ENCODE measurements at places on chromosomes 5 and 9.

GRCh38 chr5:32625106-32625505 is 39.7 kb downstream of the SUB1 start:
- DNase-seq, result no peak

DNA sequence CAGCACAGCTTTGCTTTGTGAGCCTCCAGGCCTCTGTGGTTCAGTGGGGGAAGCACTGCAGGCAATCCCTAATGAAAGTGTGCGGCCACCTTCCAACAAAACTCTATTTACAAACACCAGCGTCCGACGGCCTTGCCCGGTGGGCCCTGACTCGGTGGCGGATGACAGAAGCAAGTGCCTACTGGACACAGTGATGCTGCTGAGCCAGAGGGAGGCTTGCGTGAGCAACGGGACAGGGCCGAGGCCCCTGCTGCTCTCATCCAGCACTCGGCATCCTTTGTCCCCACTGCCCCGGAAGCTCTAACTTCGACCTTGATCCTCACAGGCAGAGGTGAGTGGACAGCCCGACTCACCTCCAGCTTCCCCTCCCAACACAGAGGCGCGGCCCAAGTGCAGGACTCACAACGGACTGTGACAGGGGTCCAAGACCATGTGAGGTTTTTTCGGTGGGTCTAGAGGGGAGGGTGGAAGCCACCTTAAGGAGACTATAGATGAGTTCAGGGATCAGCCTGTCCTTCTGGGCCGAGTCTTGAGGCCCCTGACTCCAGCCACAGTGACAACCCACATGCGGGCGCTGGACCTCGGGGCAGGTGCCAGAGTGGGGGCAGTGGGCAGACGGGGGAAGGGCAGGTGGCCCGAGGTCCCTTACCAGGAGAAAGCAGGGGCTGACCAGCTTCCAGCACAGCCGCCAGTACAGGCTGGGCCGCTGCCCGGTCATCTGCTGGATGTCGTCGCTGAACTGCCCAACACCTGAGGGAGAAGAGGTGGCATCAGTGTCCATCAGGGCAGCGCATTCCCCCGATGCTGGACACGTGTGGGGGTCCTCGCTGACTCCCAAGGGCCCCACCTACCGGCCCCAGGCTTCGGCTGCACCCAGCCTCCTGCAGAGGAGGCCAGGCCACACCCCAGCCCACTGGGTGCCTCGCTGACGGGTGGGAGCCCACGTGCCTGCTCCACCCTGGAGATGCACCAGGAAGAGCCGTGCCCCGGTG is 39.4 kb downstream of the SLC6A3 start:
- no peak for DNase-seq

GRCh38 chr5:36531401-36531800 is 75.0 kb upstream of the SLC1A3 start:
- no peak for DNase-seq

GRCh38 chr9:111876179-111876578 is 20.4 kb upstream of the UGCG start:
- no peak for DNase-seq

- no peak for DNase-seq
Observed at GRCh38 chr5:74616236-74617146, 24.0 kb downstream of the ENC1 start.

DNA sequence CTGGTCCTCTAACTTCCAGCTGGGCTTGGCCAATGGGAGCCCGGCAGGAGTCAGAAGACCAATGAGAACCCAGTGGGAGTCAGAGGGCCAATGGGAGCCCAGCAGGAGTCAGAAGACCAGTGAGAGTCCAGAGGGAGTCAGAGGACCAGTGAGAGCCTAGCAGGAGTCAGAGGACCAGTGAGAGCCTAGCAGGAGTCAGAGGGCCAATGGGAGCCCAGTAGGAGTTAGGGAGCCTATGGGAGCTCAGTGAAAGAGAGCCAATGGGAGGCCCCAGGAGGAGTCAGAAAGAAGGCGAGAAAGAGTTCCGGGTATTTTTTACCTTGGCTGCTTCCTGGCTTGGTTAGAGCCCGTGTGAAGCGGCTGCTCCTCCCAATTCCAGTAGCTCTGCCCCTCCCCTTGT is 191.0 kb downstream of the GABBR2 start:
- no peak for DNase-seq

- DNase-seq, result peak; percentile 80
Observed at GRCh38 chr5:150412319-150413175, at the start of gene CD74. CD74 (minus strand) TSS chr5:150412910; CDS start chr5:150412749, 161 bp downstream.

GRCh38 chr5:178770621-178771020 is 40.2 kb upstream of the ZNF354A start:
- no peak for DNase-seq

DNA sequence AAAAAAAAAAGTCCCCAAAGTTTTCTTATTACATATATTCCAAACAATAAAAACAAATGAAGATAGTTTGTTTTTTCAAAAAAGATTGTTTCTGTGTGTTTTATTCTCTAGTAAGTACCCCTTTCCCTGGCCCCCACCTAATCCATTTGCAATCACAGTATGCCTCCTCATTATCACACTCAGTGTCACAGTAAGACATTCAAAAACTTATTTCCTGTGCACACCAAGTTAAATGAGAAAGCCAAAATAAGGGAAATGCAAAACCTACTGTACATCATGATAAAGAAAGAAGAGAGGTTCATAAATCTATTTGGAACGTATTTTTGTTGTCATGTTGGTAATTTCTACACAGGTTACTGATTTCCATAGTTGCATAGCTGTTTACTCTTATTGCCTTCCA is 62.3 kb downstream of the ST8SIA4 start:
- DNase-seq, result no peak

DNA sequence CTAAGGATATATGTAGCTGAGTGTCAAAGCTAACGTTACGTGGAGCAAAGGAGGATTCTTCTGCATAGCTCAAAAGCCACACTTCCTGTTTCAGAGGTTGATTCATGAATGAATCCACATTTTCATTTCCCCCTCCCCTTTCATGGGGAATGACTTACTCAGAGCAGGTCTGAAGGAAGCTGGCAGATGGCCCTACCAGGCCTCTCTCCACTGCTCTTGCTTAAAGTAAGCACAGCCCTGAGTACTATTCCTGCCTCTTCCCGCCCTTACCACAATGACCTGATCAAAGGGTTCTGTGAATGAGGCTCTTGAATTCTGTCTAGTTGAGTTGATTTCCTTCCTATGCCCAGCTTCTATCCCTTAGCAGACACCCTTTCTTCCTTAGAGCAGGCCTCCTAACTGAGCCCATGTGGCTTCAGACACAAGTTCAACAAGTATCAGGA is 6.3 kb downstream of the IGIP start:
- no peak for DNase-seq

- no peak for DNase-seq
Observed at GRCh38 chr5:173590436-173591055, 25.9 kb downstream of the BOD1 start.

DNA sequence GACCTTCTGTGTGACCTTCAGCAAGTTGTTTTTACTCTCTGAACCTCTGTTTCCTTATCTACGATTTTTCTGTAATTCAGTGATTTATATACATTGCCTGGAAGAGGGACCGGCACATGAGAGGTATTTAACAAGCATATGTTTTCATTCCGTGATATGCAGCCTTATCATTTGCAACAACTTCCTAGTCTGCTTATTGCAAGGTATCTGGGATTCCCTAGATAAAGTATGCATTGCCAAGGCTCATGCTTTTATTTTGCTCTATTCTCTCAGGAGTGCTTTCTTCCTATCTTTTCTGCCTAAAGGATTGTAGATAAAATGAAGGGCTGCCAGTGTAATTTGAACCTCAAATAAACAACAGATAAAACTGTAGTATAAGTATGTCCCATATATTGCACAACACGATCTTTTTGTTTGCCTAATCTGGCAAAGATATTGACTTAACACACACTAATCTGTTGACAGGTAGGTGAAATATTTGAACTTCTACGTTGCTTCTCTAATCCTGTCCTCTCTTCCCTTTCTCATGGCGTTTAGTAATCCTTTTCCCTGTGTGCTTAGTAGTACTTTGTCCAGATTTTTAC is 377.2 kb upstream of the TNC start:
- DNase-seq, result no peak

Data from tongue (tissue), 3 donors.